ENCODE measurements at places on chromosomes 4 and X.

DNA sequence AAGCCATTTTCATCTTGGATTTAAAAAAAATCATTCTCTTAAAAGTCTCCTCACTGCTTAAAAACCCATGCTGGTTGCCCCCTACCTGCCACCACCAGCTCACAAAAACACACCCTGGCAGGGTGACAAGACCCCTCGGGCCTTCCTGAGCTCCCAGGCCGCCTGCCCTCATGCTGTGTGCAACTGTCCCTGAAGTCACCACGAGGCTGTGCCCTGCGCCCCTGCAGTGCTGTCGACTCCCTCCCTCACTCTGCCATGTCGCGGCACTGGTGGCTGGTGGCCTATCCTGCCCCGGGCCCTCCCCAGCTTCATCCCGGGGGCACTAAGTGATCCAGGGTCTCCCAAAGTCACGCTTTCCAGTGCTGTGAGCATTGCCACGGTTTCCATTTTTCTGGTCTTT, 46.3 kb upstream of the ADRA2C start:
- DNase-seq, result no peak

DNA sequence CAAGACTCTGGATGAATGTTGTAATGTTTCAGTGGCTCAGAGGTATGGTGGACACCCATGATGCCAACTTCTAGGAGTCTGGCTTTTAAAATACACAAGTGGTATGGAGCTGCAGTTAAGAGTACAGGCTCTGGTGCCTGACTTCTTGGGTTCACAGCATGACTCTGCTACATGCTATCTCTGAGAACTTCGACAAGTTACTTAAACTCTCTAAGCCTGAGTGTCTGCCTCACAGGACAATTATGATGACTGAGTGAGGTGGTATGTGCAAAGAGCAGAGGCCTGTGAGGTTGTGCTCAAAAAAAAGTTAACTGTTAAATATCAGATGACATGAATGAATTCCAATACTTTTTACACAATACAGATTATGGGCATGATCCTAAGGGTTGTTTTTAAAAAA, 90.9 kb upstream of the SRD5A3 start:
- no peak for DNase-seq

GRCh38 chr4:62408454-62408853, 1208.3 kb downstream of the ADGRL3 start:
- DNase-seq, result no peak

DNA sequence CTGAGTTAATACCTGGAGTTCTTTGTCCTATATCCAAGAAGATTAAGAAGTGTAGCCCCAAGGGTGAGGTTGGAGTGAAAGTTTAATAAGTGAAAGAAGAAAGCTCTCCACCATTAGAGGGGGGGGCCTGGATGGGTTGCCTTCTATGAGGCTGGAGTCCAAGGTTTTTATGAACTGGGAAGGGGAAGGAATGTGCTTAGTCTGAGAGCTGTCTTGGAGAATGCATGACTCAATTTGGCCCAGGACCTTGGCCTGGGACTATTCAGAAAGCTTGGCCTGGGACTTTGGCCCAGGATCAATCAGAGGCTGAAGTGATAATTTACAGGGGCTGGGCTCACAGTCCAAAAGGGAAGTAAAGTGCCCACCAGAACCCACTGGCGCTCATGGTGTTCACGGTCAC, 1049.0 kb upstream of the GRIA3 start:
- no peak for DNase-seq

- no peak for DNase-seq
Observed at GRCh38 chrX:22220941-22221340, 51.8 kb upstream of the CBLL2 start.

GRCh38 chrX:19554786-19555185, 39.5 kb upstream of the MAP3K15 start:
- DNase-seq, result no peak

- DNase-seq, result no peak
Observed at GRCh38 chrX:40081679-40082068, 16.1 kb downstream of the BCOR start.

GRCh38 chr4:52813546-52813945, 48.6 kb upstream of the RASL11B start:
- no peak for DNase-seq

- no peak for DNase-seq
Observed at GRCh38 chr4:105135785-105136184, 10.9 kb upstream of the TET2 start.

DNA sequence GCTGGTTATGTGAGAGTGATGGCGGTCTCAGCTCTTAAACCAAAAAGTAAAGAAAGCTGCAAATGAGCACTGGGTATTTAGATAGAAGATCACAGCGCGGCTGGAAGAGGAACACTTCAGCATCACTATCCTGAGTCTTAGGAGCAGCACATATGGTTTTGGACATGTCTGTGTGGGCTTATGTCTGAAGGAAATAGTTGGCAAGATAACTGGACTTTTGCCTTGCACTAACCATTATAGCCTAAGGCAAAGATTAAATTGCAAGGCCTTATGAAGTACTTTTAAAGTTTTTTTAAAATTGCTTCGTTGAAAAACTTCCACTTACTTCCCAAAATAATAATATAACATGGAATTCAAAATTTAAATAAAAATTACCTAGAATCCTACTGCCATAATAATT, 4.6 kb upstream of the RAB9A start:
- no peak for DNase-seq

GRCh38 chrX:103586314-103586646, 965 bp downstream of the TCEAL4 start:
- DNase-seq, result peak; percentile 59

- peak; percentile 71 for DNase-seq
Observed at GRCh38 chr4:145557720-145558119, 61.5 kb upstream of the MMAA start.

Data from activated CD8-positive, alpha-beta memory T cell treated with anti-CD3 and anti-CD28 coated beads for 24 hours (primary cell).